Aortic smooth muscle cell (primary cell): ENCODE measurements at places on chromosomes 7 and 10. TPM values are rescaled to one million over a fixed set of nuclear protein-coding genes. Genes with fewer than 3 reads are reported as not detected.

PUS7 gene
- total RNA-seq, result 10.6 and 14.9 TPM in 2 replicates

SCART1 gene
- 3.3 TPM in 2 replicates for total RNA-seq

UNCX gene
- total RNA-seq, result not detected in 2 replicates

GNAT3 gene
- not detected in 2 replicates for total RNA-seq

CYP26C1 gene
- 0.06 and 0.13 TPM in 2 replicates for total RNA-seq
